Adipocyte (in vitro differentiated cells): ENCODE measurements at places on chromosomes 6 and 20.

- no peak for DNase-seq
Measured at GRCh38 chr20:49753133-49753532, 39.5 kb upstream of the B4GALT5 start.

DNA sequence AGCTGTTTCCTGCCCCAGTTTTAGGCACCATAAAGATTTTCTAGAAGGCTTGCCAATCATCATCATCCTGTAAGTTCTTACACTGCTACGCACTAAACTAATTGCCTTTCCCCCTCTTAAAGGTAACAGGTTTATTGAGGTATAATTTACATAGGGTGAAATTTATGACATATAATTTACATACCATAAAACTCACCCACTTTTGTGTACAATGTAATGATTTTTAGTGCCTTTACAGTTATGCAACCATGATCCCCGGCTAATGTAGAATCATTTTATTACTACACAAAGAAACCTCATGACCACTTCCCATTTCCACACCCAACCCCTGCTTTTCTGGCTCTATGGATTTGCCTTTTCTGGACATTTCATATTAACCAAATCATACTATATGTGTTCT lies 21.1 kb downstream of the GCNT2 start:
- no peak for DNase-seq

DNA sequence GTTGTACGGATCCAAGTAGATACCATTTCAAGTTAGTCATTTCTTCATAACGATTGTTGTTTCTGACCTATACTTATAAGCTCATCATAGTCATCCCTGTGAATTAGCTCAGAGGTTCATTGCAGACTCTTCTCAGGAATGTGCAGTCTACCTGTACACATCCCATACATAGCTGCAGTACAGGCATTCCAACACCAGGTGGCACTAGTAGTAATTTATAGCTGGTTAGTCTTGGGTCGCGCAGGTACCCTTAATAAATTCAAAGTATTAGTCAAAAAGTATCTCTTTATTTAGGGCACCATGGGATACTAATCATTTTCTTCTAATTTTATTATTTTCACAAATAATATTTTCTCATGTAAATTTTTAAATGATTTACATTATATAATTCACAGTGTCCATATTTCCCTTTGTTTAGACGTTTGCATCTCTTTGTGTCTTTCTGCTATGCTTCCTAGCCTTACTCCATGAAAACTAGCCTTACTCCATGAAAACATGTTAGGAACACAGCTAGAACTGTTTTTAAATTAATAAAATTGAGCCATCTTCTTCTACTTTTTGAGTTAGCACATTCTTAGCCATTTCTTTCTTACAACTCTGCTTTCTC lies 128.6 kb upstream of the FAM83B start:
- DNase-seq, result peak; percentile 63

GRCh38 chr6:32982084-32982701 lies 13.8 kb downstream of the BRD2 start:
- peak; percentile 15 for DNase-seq

DNA sequence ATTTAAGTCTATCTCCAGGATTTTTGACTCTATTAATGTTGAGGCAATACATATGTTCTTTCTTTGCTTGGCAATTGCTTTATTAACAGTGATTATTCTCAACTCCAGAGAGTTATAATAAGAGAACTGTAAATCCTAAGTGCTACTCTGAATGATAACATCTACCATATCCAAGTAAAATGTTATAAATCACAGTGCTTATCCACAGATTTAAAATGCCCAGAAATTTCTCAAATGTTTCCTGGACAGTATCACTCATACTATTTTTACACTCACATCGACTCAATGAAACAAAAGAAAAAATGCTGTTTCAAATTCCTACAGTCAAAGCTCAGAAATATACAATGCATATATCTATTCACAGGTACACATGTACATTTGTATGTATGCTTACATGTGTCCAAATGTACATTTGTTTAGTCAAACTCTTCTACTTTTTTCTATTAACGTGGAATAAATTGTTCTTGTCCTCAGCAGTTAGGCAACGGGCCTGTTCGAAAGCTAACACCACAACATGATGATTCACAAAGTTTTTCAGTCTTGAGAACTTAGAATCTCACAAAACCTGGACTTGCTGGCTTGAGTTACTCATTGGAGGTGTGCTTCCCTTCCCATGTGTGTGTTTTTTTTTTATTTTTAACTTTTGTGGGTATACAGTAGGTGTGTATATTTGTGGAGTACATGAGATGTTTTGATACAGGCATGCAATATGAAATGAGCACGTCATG lies 193.0 kb downstream of the GJA10 start:
- no peak for DNase-seq

DNA sequence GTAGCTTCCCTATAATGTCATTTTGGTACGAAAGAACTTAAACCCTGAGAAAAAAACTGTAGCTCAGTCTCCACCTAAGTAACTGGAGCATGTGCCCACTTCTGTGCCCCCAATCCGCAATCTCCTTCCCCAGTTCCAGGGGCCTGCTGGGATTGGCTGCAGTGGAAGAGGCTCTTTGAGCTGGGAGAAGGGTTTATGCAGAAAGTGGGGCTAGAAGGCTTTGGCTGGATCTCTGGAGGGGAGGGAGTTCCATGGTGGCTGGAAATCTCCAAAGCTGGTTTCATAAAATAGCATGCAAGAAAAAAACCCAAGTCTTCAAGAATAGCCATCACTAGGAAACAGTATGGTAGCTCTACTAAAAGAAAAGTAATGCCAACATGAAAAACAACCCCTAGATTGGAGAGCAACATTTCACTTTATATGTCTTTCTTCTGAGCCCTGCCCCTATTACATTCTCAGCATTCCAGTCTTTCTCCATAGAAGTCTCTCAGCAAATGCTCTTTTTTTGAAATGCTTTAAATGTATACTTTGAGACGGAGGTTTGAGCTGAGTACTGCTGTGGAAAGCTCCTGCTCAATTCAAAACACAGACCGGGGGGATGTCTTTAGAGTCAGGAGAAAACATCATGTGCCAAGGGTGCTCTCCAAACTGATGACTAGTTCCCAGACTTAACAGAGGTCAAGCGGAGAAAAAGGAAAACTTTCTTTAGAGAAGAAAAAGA lies 36.0 kb upstream of the FOXO3 start:
- peak; percentile 38 for DNase-seq

GRCh38 chr20:15976047-15976736 lies 597.1 kb downstream of the KIF16B start:
- DNase-seq, result no peak

GRCh38 chr6:21235162-21235561 lies 358.4 kb upstream of the SOX4 start:
- DNase-seq, result no peak

DNA sequence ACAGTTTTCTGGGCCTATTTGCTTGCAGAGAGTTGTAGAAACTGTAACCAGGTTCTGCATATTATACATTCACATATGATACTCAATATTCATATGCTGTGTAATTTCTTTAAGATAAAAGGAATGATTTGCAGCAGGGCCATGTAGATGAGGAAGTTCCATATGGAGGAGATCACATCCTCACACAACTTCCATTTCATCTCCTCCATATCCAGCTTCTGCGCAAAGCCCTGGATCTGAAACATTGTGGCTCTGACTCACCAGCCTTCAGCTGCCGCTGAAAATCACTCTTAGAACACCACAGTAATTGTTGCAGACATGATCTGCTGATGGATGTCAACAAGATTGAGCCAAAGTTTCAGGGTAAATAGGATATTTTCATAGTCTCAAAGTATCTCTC lies 57.7 kb downstream of the PXDC1 start:
- no peak for DNase-seq

GRCh38 chr20:23361476-23362391 lies at the start of gene GZF1:
GZF1 (plus strand) TSS chr20:23362182; CDS start chr20:23364384, 2,202 bp downstream.
- peak; percentile 99 for DNase-seq

DNA sequence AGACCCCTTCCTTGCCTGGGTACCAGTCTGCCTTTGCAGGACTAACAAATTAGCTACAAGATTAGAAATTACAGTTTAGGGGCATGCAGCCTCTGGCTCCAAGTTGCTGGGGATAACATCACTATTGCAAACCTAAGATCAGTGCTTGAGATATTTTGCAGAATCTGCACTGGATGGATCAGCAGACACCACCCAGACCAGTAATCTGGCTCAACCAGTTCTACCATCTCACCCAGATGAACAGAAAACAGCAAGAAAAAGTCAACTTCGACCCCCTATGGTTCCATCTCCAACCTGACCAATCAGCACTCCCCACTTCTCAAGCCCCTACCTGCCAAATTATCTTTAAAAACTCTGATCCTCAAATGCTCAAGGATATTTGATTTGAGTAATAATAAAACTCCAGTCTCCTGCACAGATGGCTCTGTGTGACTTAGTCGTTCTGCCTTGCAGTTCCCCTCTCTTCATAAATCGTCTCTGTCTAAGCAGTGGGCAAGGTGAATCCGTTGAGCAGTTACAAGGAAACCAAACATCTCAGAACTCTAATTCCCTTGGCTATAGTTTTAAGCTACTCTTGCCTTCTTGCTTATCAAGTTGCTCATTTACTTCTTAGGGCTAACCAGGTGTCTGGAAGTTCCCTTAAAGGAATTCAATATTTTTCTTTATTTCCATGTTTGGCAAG lies 16.1 kb upstream of the LMBRD1 start:
- DNase-seq, result no peak

DNA sequence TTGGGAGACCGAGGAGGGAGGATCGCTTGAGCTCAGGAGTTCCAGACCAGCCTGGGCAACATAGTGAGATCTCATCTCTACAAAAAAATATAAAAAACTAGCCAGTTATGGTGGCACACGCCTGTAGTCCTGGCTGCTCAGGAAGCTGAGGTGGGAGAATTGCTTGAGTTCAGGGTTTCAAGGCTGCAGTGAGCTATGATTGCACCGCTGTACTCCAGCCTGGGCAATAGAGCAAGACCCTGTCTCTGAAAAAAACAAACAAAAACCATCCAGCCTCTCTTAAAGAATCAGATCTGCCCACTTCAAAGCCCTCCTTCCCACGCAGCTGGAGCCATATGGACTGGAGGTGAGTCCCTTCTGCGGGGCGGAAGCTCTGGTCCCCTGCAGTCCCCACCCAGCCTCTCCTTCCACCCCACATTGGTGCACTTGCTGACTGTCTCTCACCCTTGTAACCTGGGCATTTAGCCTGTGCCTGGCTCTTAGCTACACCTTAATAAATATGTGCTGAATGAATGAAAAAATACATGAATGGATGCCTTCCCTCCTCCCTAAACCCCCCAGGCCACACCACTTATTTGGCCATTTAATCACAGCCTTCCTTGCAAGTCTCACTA lies 7.2 kb upstream of the PARD6B start:
- no peak for DNase-seq

- DNase-seq, result no peak
Measured at GRCh38 chr6:119274197-119274595, 75.4 kb downstream of the MAN1A1 start.

DNA sequence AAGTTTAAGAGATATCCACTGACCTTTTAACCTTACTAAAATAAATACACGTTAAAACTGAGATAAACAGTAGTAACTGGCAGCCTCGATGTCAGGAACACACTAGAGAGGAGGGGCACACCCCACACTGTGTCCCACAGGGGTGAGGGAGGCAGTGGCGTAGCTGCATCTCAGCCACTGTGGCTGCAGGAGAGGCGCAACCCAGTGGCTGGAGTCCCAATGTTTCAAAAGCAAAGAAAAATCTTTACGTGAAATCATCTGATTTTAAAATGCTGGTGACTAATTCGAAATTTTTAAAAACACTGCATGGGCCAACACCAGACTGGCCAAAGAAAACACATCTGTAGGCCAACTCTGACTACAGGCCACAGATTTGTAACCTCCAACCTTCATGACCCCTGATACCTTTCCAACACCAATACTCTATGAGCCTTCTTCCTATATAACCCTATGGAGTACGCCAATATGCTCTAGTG lies 54.7 kb downstream of the TRAM2 start:
- DNase-seq, result peak; percentile 73

DNA sequence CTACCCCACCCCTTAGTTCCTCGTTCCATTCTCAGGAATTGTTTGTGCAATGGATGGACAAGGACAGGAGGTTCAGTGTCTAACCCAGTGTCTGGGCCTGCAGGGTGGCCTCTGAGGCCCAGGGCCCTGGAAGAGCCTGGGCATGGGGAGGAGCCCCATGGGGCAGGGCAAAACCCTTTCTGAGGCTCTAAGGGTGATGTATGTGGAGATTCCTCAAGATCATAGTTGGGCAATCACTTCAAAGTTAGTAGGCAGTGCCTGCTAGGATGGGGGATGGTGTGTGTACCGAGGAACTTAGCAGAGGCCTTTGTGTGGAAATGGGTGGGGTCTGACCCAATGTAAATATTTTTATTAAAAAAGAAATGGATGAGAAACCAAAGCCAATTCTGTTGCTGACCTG lies 6.7 kb upstream of the C2 start:
- peak; percentile 58 for DNase-seq

GRCh38 chr6:127972815-127973214 lies 72.0 kb upstream of the THEMIS start:
- DNase-seq, result no peak

- no peak for DNase-seq
Measured at GRCh38 chr20:42775866-42776265, 413.8 kb downstream of the PTPRT start.

DNA sequence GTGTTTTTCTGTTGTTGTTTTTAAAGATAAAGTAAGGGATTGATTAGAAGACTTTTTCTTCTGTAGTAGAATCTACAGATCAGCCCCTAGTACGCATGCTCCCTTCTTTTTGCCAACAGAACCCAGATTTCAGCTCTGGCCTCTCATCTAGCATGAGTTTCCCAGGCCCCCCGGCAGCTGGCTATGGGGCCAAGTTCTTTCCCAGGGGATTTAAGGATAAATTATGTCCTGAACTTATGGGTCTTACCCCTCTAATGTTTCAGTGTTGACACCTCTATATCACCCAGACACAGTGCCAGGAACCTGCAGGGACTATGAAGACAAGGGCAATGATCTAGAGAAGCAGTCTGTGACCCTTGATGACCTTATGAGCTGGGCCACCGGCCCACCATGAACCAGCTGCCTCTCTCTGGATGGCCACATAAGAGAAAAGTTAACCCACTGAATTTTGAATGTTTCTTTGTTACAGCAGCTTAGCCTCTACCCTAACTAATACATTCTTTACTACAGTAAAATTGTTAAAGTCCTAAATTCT lies 150.5 kb downstream of the UNC5CL start:
- no peak for DNase-seq

DNA sequence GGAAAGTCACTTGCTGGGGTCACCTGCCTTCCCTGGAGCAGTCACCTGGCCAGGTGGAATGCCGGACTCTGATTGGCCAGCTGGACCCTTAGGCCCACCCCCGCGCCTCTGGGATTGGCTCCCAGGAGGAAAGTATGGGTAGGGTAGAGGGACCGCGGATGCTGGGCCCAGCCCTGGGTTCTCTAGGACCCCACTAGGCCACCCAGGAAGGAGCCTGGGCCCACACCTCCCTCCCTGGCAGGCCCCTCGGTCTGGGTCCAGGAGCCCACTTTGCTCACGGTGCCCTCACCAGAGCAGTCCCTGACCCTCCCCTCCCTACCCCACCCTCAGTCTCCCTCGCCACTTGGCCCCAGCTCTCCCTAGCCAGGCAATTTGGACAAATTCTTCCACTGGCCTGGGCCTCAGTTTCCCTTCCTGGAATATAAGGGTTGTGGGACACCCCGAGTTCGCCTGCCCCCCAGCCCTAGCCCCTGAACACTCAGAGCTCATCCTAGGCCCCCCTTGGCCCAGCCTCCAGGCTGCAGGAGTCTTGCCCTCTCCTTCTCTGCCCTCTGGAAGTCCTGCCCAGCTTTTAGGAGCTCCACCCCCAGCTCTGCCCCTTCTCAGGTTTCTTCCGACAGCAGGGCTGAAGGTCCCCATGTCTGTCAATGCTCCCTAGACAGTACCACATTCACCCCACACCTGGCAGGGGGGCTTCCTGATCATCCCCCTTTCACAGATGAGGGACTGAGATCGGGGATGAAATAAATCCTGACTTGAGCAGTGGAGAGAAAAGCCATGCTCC lies 299.6 kb downstream of the TAF4 start:
- no peak for DNase-seq
